ENCODE measurements at places on chromosomes 5 and 9.

GRCh38 chr5:152462021-152462721 lies 57.1 kb upstream of the NMUR2 start:
- DNase-seq: no peak

GRCh38 chr9:37002413-37003217 lies 31.5 kb downstream of the PAX5 start:
- DNase-seq: no peak

DNA sequence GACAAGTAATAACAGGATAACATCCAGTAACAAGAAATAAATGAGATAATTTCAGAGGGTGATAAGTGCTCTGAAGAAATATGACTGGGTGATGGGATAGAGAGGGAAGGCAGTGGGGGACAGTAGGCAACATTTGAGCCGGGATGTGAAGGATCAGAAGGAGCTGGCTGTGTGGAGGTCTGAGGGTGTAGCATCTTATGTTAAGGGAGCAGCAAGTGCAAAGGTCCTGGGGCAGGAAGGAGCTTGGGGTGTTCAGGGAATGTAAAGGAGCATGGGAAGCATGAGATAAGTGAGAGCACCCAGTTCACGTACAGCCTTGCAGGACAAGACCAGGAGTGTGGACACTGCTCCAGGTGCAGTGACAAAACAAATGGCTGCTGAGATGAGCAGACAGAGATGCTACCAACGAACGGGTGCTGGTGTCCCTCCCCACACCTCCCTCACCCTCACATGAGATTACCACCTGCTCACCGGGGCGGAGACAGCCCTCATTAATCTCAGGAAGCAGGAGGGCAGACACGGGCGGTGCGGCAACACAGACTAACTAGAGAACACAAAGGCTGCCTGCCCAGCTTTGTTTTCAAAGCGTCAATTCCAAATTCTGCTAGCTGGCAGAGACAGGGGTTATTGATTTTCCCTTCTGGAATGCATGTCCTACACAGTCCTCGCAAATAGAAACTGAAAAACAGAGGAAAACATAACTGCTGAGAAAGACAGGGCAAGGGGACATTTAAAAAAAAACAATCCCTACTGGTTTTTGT lies 298.1 kb upstream of the PANK3 start:
- DNase-seq: no peak

DNA sequence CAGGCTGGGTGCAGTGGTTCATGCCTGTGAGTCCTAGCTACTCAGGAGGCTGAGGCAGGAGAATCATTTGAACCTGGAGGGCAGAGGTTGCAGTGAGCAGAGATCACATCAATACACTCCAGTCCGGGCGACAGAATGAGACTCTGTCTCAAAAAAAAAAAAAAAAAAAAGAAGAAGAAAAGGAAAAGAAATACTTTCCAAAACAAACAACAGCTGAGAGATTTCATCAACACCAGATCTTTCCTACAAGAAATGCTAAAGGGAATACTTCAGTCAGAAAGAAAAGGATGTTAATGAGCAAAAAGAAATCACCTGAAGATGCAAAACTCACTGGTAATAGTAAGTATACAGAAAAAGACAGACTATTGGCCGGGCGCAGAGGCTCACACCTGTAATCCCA lies 8.4 kb downstream of the CCIN start:
- no peak for DNase-seq

DNA sequence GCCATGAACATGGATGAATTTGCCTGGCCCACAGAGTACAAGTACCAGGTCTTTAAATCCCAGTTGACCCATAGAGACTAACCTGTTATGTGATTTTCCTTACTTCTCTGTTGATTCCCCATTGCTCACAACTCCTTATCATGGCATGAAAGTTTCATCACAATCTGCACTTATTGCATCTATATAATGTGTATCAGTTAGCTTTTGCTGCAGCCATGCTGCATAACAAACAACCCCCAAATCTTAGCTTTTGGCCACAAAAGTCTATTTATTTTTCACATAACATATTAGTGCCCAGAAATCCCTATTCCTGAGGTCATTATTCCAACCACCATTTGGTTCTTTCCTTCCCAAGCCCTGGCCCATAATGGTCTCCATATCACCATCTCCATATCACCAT lies 3.7 kb downstream of the GGTA1 start:
- no peak for DNase-seq

DNA sequence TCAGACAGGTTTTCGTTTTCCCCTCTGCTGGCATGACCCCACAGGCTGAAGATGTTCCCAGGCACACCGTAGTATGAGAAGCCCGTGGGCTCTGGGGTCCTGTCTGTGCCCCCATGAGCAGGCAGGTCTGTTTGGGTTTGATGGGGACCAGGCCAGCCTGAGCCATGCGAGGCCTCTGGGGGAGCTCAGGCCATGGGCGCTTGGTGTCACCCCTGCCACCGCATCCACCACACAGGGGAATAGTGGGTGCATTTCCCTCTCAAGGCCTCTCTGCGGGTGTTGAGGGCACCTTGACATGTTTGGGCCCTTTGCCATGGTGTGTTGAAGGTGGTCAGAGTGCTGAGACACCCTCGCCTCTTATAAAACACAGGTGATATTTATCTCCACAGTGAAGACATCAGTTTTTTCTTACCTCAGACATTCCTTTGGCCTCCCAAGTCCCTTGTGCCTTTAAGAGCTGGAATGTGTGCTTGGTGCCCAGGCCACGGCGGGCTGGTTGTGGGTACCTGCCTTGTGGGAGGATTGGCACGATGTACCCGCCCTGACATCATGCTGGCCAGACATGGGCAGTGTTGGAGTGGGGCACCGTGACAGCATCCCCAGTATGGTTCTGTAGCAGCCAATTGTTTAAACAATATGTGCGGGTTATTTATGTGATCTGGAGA lies 68.3 kb downstream of the WNK2 start:
- no peak for DNase-seq

- DNase-seq: no peak
These were observed 11.9 kb downstream of the UNC5A start for GRCh38 chr5:176822041-176822792.

GRCh38 chr5:2459251-2459650 lies 292.2 kb downstream of the IRX2 start:
- DNase-seq: no peak

DNA sequence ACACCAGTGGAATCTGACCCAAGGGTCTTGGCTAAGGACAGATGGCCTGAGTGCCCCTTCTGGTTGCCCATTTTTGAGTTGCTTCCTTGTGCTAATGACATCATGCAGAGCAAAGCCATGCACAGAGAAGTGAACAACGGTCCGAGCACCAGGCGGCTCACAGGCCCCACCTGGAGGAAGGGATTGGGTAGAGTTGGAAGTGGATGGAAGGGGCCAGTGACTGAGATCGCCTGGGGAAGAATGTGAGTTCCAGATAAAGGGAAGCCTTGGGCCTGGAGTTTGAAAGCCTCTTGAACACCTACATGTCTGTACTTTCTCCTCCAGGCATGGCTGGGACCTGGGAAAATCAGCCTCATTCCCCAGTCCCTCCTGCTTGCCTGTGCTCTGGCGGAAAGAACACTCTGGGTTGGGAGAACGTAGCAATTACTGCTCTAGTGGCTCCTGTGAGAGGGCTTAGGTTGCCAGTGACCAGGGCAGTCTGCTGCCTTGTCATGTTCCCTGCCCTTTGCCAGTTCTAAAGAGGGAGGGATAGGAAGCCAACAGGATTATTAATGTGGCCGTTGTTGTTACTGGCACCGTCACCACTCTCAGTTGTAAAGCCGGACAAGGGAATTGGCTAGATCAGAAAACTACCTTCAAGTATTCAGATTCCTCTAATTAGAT lies 62.5 kb upstream of the PTPN3 start:
- no peak for DNase-seq

GRCh38 chr5:149617760-149618306 lies 36.5 kb downstream of the ARHGEF37 start:
- no peak for DNase-seq

DNA sequence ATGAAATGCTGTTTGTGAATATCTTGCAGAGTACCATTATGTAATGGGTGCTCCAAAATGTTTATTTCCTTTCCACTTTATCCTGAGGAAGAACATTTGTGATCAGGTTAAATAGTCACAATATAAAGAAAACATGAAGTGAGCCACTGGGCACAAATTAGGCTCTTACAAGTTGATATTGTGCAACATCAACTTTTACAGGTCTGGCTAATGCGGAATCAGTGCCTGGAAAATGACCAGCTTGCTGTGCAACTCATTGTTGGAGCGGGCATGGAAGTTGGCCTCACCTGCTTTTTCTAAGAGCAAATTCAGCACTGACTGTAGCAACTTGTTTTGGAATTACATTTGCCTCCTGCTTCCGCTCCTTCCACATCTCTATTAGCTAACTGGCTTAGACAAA lies 216.9 kb upstream of the PLPPR1 start:
- no peak for DNase-seq

DNA sequence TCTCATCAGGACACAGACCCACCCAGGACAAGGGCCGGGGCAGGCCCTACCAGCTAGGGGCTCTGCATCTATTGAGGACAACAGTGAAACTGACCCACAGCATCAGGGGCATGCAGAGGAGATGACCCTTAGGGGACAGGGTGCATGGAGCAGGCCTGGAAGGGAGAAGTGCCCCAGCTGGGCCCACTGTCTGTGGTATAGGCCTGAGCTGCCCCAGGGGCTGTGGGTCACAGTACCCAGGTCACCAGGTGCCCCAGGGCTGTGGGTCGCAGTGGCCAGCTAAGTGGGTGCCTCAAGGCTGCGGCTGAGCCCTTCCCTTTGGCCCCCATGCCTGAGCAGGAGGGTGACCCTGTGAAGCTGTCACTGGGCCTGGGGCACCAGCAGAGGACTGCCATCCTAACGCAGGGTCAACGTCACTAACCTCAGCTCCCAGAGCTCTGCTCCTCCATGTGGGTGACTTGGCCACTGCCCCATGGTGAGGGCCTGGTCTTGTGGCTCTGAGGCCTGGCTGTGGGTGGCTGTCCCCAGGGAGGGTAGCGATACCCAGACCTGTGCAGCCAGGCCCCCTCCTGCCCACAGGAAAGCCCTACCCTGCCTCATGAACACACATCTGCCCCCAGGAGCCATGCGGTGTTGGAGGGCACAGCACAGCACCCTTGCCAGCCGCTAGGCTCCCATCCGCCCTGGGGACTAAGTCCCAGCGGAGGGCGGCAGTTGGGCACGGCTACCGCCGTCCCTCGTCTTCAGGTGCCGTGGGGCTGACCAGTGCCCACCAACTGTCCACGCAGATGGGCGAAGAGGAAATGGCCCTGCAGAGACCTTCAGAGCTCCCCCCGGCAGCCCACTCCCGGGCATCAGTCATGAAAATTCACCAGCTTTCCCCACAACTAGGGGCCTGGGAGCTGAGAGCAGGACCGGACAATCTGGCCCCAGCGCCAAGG lies 4.9 kb downstream of the EDF1 start:
- no peak for DNase-seq

DNA sequence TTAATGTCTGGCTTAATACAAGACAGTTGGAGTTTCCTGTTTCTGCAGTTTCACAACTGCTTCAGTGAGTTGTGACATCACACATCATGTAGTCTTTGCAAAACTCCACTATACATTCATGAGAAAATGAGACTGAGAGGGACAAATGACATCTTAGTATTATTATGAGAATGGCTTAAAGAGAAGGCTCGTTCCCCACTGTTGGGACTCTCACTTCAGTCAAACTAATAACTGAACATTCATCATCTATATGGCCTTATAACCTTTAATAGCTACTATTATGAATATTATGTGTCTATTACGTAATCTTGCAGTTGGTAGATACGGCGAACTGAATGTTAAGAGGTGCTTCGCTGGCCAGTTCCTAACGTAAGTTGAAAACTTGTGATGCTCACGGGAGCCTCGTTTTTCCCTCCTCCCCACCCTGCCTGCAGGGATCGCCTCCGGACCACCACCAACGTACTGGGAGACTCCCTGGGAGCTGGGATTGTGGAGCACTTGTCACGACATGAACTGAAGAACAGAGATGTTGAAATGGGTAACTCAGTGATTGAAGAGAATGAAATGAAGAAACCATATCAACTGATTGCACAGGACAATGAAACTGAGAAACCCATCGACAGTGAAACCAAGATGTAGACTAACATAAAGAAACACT lies 79.4 kb downstream of the SLC1A3 start:
- DNase-seq: no peak

- DNase-seq: no peak
These were observed 1170.0 kb upstream of the CDH9 start for GRCh38 chr5:28208356-28208755.

- no peak for DNase-seq
These were observed 16.1 kb upstream of the SPIN1 start for GRCh38 chr9:88372103-88372654.

- DNase-seq: no peak
These were observed 1.5 kb downstream of the CDC42SE2 start for GRCh38 chr5:131265311-131265803.

DNA sequence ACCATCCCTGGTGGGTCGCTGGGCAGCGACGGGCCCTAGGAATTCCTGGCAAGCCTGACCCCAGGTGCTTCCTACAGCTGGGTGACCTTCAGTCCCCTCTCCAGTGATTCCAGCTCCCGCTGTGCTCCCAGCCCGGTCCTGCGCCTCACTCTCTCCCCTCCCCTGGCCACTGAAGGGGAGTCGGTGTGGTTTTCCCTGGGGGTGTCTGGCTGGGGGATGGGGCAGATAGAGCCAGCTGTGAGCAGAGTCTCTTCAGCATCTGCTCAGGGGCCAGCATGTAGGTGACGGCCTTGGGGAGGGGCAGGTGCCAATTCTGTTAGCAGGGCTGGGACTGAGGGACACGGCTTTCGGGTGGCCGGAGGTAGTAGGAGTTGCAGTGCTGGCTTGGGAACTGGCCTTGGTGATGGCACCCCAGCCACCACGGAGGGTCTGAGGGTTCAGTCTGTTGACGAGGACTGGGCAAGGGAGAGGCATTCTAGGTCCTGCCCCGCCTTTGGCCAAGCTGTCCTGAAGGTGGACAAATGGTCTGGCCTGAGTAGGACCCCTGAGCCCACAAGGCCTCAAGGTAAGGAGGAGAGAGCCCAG lies 3.2 kb downstream of the GPSM1 start:
- DNase-seq: no peak

- no peak for DNase-seq
These were observed 265.0 kb upstream of the ZNF608 start for GRCh38 chr5:125011419-125011818.

- DNase-seq: no peak
These were observed 330.6 kb upstream of the MEF2C start for GRCh38 chr5:89213573-89213972.

DNA sequence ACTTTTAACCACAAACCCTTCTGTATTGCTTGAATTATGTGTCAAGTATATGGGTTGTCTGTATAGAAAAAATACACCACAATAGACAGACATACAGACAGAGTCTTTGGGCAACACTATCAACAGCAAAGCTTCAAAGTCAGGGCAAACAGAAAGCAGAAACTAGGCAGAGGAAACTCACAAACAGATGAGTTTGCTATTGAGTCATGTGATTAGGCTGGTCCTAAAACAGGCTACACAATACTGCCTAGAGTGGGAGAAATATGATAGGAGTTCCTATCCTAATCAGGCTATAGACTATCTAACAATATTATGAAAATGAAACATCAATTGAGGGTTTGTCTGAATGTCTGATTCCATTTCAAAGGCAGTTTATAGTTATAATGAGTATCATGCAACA lies 156.4 kb downstream of the EDIL3 start:
- DNase-seq: no peak

- DNase-seq: no peak
These were observed 18.2 kb downstream of the SLC9A3 start for GRCh38 chr5:505951-506525.

- no peak for DNase-seq
These were observed 38.1 kb downstream of the LPAR1 start for GRCh38 chr9:111000202-111000601.

- no peak for DNase-seq
These were observed 39.0 kb upstream of the SAP30L start for GRCh38 chr5:154406826-154407225.
